Esophagus mucosa (tissue), 1 donor: ENCODE measurements at places on chromosomes 4 and X. TPM values are rescaled to one million over a fixed set of nuclear protein-coding genes. Genes with fewer than 3 reads are reported as not detected.

GRCh38 chr4:147480891-147481576 is at the start of gene EDNRA:
Gene EDNRA, plus strand, starts transcription at chr4:147481097. Its CDS starts 4,585 bp downstream, at chr4:147485682.
- peak; percentile 55 for ATAC-seq

- no peak for ATAC-seq
Measured at GRCh38 chr4:174561560-174561959, 39.3 kb upstream of the HPGD start.

DNA sequence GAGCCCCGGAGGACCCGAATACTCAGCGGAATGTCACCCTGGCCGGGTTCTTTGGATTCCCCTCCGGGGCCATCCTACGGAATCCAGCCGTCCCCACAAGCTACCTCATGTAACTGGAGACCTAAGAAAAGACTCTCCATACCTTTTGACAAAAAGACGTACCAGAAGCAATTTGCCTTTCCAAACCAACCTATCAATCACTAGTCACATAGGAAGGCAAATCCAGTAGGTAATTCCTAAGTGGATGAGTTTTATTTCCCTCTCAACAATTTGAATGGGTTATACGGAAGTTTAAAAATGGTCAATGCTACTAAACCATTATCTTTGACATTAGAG is 16.8 kb downstream of the POU4F2 start:
- no peak for ATAC-seq

GRCh38 chr4:26137288-26137687 is 183.5 kb upstream of the RBPJ start:
- ATAC-seq: no peak

DNA sequence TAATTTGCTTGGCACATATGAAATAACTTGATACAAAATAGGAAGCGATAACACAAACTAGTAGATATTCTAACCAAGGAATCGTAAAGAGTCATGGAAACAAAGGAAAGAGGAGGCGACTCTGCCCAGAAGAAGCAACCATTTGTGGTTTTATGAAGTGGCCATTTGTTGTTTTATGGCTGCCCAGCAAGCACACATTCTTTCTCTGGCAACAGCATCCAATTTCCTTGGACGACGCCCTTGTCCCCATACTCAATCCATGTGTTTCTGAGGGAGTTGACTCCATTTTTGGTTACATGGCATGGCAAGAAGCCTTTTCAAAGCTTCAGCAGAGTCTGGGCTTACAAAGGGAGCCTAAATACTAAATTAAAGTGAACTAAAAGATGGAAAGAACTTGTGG is 295.1 kb downstream of the INPP4B start:
- ATAC-seq: no peak

DNA sequence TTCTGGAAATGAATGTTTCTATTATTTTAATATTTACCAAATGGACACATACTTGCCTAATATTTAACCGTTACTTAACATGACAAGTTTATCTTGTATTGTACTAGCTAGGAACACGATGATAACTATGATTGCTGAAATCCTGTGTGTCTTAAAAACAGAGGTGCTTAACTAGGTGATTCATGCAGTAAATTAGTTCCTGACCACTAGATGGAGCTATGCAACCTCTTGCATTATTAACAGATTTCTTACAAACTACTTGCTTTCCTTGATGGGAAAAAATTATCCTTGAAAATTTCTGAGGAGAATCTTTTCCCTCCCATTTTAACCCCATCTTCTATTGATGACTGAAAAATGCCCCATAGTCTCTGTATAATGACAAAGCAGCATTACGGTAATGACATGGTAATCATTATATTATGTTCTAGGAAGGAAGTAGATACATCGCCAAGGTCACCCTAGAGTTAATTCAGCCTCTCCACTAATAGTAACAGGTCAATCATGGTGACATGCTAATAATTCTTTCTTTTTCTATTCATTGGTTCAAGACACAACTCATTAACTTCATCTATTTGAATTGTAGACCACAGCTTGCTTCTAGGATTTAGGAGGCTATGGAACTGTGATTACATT is 844.2 kb downstream of the RAPGEF2 start:
- peak; percentile 35 for ATAC-seq

DNA sequence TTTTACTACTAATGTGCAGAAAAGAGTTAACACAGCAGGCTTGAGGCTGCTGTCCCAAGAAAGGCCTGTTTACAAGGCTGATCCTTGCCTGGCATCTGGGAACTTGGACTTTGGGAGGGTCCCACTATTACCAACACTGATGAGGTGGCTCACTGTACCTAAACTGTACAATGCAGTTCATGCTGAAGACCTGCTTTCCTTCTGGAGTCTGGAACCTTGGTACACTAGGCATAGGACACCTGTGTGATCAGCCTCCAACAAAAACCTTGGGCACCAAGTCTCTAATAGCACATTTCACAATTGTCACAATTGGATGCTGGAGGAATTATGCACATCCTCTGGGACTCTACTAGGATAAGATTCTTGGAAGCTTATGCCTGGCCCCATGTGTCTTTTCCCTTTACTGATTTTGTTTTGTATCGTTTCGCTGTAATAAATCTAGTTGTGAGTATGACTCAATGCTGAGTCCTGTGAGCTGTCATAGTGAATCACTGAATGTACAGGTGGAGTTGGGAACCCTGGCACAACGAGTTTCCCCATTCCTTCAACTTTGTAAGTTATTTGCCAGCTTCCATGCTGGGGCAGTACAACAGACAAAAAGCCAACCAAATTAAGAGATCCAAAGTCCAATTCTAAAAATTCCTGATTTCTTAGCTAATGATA is 45.9 kb downstream of the TEC start:
- peak; percentile 94 for ATAC-seq

- no peak for ATAC-seq
Measured at GRCh38 chrX:13667919-13668318, 15.0 kb downstream of the TCEANC start.

DNA sequence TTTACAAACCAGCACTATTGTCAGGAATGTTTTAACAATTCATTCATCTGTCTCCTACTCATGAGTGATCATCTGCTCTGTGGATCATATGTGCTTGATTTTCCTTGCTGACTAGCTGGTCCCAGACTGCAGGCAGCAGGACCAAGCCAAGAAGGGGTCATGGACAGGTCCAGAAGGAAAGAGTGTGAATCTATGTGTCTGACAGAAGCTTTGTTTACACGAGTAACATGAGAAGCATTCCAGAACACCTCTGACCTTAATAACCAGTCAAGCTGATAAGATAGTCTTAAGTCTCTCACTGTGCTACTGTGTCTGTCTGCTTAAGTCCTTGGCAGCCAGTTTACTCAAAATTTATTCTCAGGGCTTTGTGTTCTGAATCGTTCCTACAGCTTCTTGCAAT is 39.0 kb downstream of the GUCY1A1 start:
- ATAC-seq: no peak

GRCh38 chr4:5543681-5544080 is 164.7 kb downstream of the EVC2 start:
- ATAC-seq: no peak

- peak; percentile 62 for ATAC-seq
Measured at GRCh38 chr4:42673082-42673425, 16.1 kb upstream of the ATP8A1 start.

GRCh38 chrX:1281521-1281920 is 12.9 kb downstream of the CSF2RA start:
- ATAC-seq: no peak

- ATAC-seq: no peak
Measured at GRCh38 chr4:156388826-156389225, 435.2 kb upstream of the CTSO start.

GRCh38 chr4:38791010-38791409 is 8.2 kb upstream of the TLR10 start:
- ATAC-seq: no peak

DNA sequence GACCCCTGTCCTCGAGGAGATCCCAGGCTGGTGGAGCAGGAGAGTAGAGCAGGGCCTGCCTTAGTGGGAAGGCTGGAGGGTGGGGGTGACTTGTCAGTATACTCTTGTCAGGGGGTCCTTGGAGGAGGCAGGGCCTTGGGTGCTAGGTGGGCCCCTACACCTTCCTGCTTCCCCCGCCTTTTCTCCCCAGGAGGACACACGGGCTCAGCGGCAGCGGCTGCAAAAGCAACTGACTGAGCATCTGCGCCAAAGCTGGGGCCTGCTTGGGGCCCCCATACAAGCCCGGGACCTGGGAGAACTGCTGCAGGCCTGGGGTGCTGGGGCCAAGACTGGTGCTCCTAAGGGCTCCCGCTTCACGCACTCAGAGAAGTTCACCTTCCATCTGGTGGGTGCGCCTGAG is 11.3 kb downstream of the CCDC22 start:
- ATAC-seq: no peak

DNA sequence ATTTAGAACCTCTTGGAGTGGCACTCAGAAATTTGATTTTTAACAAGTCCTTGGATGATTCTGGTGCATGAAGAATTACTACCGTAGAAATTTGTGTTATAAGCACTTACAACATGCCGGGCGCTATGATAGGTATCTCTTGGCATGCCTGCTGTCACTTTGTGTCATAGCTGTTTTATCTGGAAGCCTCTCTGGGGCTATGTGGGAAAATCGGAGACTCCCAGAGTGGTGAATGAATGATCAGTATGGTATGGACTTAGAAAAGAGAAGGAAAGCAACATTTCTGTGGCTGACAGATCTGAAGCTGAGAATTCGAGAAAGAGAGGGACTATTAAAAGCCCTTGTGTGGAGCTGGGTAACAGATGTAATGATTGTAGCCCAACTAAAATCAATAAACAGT is 177.4 kb upstream of the MAMLD1 start:
- ATAC-seq: no peak

- no peak for ATAC-seq
Measured at GRCh38 chrX:358651-359143, 28.0 kb downstream of the PPP2R3B start.

DNA sequence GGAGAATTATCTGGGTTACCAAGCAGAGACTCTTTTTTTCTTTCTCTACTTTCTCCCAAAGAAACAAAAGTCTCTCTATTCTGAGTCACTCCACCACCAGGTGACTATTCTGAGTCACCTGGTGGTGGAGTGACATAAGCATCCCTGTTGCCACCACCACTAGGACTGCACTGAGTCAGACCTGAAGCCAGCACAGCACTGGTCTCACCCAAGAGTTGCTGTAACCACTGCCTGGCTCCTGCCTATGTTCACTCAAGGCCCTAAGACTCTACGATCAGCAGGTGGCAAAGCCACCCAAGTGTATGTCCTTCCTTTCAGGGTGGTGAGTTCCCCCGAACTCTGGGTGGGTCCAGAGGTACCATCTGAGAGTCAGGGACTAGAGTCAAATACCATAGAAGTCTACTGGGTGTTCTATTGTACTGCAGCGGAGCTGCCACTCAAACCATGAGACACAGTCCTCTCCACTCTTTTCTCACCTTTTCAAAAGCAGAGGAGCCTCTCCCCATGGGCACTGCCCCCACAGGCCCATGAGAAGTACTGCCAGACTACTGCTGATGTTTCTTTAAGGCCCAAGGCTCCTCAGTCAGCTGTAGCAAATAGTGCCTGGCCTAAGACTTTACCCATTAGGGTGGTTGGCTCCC is 209.6 kb upstream of the IRS4 start:
- peak; percentile 60 for ATAC-seq

GRCh38 chrX:53666171-53666570 is 20.3 kb downstream of the HUWE1 start:
- no peak for ATAC-seq

- ATAC-seq: no peak
Measured at GRCh38 chrX:65488495-65488894, 46.1 kb downstream of the LAS1L start.

DNA sequence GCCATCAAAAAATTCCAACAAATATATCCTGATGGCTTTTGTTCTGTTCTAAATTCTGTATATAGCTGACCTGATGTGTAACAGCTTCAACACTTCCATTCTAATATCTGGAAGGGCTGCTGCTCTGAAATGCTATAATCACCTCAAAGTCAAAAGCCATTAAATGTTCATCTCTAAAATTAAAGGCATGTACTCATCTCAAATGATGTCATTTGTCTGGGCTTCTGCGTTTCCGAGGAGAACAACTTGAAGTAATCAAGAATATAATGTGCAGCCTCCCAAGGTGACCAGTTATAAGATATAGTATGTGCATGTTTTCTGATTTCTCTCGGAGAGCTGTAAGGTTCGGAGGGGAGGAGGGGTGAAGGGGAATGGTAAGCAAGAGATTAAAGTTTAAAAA is 237.6 kb downstream of the SCFD2 start:
- ATAC-seq: no peak

DNA sequence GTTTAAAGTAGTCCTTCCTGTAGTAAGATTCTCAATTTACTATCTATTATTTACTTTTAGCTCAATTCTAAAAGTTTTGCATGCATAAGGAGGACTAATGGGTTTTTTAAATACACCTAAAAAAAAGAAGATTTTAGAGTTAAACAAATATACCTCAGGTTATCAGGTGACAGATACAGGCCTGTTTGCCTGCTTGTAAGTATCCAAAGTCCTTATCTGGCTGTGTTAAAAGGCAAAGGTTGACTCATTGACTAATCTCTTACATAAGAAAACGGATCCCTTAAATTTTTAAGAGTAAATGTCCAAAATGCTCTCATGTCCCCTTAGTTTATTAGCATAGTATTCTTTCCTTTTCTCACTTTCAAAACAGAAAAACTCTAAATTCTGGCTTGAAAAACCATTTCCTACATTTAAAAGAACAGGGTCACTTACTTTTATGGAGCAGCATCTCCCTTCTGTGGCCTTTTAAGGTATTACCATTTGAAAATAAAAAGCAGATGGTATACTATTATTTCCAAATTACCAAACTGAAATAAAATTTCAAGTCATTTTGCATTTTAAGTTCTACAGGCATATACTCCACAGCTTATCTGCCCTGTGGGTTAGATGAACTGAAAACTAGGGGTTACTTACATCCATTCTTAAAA is 4.5 kb downstream of the CBR4 start:
- ATAC-seq: no peak

DNA sequence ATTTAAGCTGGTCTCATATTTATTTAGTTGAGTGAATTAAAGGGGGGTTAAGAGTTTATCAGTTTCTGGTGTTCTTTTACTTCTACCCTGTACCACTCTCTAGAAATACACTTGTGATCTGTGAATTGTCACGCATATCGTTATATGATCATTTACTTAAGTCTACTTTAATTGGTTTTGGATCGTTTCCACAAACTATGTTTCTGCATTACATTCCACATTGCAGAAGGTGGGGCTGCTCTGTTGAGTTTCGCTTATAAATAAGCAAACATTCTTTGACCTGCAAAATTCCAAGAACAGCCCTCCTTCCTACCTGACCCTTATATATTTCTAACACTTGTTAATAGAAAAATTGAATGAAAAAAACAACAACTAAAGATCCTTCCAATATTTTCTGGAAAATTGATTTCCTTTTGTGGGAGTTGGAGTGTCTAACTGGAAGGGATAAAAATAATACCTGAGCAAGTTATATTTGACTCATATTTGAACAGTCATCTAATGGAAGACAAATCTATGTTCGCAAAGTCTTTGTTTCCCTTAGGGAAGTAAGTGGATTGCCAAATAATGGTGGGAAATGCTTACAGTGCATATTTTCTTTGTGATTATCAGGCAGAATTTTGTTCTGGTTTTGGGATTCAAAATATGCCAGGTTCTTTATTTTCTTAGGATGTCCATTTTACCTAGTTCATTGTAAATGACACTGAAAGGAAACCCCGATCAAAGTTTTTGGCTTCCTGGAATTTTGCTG is 152.7 kb downstream of the RELL1 start:
- ATAC-seq: no peak

GRCh38 chrX:102712216-102712966 is at the start of gene GPRASP2:
Gene GPRASP2, plus strand, starts transcription at chrX:102712448. Its CDS starts 2,422 bp downstream, at chrX:102714870.
- peak; percentile 64 for ATAC-seq

- no peak for ATAC-seq
Measured at GRCh38 chr4:8582941-8583654, 2.9 kb downstream of the GPR78 start.

BST1 gene
- total RNA-seq: 0.80 TPM

ADGRL3 gene
- total RNA-seq: 4.1 TPM

CXCL3 gene
- total RNA-seq: 0.28 TPM

TMEM131L gene
- 14.7 TPM for total RNA-seq

DKK2 gene
- not detected for total RNA-seq

RGN gene
- 0.20 TPM for total RNA-seq

MAGEC3 gene
- total RNA-seq: not detected
